Large intestine (tissue), 12 donors: ENCODE measurements at places on chromosomes 6 and 20. TPM values are rescaled to one million over a fixed set of nuclear protein-coding genes. Genes with fewer than 3 reads are reported as not detected.

DNA sequence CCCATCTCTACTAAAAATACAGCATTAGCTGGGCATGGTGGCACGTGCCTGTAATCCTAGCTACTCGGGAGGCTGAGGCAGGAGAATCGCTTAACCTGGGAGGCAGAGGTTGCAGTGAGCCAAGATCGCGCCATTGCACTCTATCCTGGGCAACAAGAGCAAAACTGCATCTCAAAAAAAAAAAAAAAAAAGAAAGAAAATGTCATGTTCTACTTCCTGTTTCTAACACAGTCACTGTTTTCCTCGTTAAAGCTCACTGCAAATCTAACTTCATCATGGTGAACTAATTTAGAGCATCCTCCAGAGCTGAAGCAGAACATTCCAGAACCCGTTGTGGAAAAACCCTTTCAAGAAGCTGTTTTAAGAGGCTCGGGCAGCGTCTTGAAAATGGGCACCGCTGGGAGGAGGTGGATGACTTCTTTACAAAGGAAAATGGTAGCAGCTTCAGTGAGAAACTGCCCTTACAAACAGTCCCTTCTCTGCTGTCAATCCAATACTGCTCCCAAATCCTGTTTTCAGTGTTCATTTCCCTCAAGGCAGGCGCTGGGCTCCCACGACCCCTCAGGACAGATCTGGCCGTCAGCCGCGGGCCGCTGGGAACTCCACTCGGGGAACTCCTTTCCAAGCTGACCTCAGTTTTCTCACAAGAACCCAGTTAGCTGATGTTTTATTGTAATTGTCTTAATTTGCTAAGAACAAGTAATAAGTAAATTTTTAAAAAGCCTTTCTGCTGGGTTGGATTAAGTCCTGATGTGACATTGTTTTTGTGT, 12.5 kb downstream of the CTSZ start:
- DNase-seq: no peak
- no peak overlapping the region for H3K27ac ChIP-seq
- H3K4me1 ChIP-seq: no peaks in the 10 kb centered on the region

Gene KIAA1755
- polyA plus RNA-seq: 8.4 TPM

Gene COL11A2
- polyA plus RNA-seq: 5.3 TPM

DNA sequence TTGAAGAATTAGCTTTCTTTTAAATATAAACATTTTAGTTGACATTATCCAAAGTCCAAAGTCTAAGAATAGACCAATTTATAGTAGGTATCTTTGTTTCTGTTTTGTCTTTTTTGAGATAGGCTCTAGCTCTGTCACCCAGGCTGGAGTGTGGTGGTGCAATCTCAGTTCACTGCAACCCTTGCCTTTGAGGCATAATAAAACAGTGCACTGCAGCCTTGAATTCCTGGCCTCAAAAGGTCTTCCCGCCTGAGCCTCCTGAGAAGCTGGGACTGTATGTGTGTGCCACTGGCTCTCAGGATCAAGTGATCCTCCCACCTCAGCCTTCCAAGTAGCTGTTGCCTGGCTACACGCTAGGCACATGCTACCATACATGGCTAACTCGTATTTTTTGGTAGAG, 135.4 kb downstream of the REV3L start:
- H3K36me3 ChIP-seq: peaks cover 27% of the 10 kb centered on the region
- DNase-seq: peak; percentile 84
- peaks cover 15% of the 10 kb centered on the region for H3K4me1 ChIP-seq
- H3K4me3 ChIP-seq: no peak overlapping the region

Gene RSPO3
- polyA plus RNA-seq: 4.8 TPM

DNA sequence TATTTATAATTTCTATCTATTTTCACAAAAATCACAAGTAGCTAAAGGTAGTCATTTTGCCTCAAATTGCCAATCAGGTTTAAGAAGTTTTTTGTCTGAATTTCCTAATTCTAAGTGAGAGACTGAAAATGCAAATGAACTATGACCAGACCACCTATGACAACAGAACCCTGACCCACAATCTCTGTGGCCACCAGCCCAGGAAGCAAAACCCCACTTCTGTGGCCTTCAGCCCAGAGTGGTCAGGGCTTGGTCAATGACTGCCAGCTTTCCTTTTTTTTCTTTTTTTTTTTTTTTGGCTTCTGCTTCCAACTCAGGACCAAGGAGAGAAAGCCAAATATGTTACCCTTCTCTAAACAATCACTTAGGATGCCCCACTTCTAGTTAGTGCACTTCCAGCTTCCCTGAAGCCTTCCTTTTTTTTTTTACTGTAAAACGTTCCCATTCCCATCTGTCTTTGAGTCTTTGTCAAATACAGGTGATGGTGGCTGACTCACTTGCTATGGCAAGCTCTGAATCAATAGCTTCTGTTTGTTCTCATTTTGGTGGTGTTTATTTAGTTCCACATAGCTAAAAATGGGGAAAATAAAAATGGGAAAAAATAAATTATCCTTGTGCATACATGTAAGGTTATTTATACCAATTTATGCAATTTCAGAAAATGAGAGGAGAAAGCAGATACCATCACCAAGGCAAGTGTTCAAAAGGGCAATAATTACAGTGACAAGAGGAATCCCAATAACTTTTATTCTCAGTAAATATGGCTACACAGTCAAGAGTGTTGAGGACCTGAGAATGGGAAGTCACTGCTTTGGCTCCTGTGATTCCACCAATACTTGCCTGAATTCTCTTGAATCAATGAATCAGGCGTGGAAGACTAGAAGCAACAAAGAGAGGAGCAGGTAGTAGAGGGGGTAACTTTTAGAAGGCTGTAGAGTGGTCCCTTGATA, 170.3 kb upstream of the PDE7B start:
- no peak for DNase-seq
- no peaks in the 10 kb centered on the region for H3K27me3 ChIP-seq
- no peaks in the 10 kb centered on the region for H3K4me1 ChIP-seq
- H3K4me3 ChIP-seq: no peak overlapping the region

Gene INSM1
- polyA plus RNA-seq: 8.2 TPM

DNA sequence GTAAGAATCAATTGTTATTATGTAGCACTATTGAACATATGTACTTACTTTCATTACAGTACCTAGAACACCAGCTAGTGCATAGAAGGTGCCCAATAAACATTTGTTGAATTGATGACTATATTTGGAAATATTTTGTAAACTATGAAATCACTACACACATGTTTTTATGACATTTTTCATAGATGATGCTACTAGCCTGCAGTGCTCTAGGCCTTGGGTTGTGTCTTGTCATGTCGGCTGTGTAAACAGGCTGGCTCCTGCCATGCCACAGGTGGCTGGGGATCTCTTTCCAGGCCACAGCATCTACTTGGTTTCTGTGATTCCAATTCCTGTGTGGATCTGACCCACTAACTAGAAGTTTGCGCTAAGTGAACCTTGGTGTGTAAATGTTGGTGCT, 43.3 kb upstream of the EDN1 start:
- H3K27ac ChIP-seq: peak overlapping the region; percentile 36
- no peak for DNase-seq
- peaks cover 43% of the 10 kb centered on the region for H3K4me1 ChIP-seq
- H3K4me3 ChIP-seq: no peak overlapping the region

DNA sequence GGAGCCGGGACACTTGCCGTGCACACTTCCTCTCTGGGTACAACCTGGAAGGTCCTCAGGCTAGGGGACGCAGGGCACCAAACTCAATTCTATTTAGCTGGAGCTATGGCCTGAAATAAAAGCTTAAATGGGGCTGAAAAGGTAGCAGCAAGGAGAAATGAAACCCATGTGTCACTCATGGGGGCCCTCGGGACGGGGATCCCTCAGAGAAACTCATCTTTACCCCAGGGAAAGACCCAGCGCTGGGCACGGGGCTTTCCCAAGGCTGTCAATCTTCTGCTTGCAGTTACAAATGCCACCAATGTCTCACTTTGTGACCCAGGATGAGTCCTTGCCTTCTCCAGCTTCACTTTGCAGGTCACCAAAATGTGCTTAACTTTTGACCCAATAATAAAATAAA, 16.5 kb downstream of the SNAI1 start:
- H3K27me3 ChIP-seq: no peaks in the 10 kb centered on the region
- no peak for DNase-seq
- no peaks in the 10 kb centered on the region for H3K36me3 ChIP-seq
